NCI-H524 (cell line): ENCODE measurements at places on chromosomes 1 and 21.

DNA sequence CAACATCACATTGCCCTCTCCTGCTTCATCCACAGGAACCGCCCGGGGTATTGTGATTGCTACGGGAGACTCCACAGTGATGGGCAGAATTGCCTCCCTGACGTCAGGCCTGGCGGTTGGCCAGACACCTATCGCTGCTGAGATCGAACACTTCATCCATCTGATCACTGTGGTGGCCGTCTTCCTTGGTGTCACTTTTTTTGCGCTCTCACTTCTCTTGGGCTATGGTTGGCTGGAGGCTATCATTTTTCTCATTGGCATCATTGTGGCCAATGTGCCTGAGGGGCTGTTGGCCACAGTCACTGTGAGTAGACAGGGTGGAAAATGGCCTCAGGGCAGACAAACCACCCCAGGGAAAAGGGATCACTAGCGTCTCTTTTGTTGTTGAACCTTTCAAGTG, 12.7 kb downstream of the ATP1A4 start:
- DNase-seq, result no peak

DNA sequence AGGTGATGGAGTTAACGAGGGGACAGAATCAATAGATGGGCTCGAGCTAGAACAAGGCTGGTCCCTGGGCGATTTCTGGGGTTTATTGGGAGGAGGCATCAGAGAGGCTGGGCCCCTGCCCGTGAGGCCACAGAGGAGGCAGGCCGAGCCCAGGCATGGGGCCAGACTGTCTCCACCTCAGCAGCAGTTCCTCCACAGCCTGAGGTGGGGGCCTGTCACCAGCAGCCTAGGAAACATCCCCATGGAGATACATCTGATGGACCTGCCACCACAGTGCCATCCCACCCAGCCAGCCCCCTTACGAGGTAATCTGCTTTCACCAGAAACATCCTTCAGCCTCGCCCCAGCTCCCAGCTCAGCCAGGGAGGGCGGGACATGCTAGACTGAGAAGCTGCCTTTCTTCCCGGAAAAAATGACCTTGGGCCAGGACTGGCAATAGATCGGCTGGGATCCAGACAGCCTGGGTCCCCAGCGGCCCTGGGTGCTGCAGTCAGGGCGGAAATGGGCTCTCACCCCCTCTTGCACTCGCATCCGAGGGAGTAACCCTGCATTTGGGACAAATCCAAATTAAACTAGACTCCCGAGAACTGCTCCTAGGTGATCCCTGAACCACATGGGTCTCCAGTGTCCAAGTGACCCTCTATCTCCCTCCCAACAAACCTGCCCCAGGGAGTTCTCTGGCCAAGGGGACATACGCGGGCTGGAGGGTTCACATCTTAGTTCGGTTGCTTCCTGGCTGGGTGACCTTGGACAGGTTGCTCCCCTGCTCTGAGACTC, 10.0 kb upstream of the EPHA8 start:
- no peak for DNase-seq

GRCh38 chr1:218613105-218613504, 268.0 kb downstream of the TGFB2 start:
- no peak for DNase-seq

DNA sequence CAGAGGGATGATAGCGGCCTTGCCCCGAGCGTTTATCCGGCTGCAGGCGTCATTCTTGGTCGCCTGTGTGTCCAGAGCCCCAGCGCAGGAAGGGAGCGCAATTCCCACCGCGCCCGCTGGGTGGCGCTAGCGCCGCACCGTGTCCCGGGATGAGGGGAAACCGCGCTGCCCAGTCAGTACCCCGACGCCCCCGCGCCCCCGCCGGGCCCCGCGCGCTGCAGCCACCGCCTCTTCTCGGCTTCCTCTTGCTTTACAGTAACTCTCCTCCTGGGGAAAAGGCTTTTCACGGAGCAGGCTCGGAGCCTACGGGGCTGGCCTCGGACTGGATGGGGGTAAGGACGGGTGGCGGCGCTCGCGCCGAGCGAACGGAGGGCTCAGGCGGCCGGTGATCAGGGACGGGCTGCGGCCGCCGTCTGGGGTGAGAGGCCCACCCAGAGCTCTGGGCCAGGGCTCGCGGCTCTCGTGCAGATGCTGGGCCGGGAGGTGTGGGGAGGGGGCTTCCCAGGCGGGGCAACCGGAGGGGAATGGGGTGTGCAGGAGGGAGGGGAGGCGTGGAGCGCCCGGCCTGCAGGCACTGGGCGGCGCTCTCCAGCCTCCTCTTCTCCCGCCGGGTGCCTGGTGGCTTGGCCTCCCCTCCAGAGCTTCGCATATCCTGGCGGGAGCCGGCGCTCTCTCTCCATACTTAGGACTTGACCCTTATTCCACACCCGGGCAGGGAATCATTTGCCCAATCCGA, 29.8 kb downstream of the TEX35 start:
- DNase-seq, result peak; percentile 58

DNA sequence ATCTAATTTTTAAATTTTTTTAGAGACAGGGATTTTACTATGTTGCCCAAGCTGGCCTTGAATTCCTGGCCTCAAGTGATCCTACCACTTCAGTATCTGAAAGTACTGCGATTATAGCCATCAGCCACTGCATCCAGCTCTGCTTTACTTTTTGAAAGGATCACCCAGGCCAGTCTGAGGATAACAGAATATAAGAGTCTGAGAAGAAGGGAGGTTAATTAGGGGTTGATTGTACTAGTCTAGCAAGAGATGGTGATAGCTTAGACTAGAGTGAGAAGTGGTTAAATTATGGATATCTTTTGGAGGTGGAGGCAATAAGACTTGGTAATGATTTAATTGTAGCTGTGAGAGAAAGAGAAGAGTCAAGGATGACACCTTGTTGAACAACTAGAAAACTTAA, 32.2 kb downstream of the PHACTR4 start:
- no peak for DNase-seq

GRCh38 chr1:16013220-16013907, 4.5 kb downstream of the HSPB7 start:
- no peak for DNase-seq

GRCh38 chr1:114339379-114339778, 171.6 kb downstream of the TRIM33 start:
- DNase-seq, result no peak

DNA sequence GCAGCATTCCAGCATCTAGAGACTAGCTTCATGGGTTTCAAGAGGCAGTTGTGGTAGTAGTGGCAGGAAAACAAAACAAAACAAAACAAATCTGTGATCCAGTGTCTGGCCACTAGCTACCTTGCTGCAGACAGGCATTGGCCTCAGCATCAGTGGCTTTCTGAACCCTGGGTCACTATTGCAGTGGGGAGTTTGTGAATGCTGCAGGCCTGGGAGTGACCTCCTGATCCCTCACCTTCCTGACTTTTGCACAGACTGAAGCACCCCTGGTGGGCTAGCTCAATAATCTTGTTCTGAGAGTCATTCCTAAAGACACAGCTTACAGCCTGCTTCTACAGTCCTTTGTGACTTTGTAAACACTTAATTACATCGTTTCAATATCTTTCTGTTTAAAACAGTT, 24.9 kb upstream of the APCS start:
- DNase-seq, result no peak

- no peak for DNase-seq
Observed at GRCh38 chr1:214966346-214966745, 116.2 kb upstream of the KCNK2 start.

DNA sequence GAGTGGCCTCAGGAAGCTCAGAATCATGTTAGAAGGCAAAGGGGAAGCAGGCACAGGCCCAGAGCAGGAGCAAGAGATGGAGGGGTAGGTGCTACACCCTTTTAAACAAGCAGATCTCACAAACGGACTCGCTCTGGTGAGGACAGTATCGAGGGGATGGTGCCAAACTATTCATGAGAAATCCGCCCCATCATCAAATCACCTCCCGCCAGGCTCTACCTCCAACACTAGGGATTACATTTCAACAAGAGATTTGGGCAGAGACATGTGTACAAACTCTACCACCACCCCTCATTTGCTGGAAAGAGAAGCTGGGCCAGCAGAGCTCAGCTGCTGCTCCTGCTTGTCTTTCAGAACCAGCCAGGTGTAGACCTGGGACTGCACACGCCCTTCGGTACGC, 32.9 kb downstream of the MIS18A start:
- DNase-seq, result no peak

DNA sequence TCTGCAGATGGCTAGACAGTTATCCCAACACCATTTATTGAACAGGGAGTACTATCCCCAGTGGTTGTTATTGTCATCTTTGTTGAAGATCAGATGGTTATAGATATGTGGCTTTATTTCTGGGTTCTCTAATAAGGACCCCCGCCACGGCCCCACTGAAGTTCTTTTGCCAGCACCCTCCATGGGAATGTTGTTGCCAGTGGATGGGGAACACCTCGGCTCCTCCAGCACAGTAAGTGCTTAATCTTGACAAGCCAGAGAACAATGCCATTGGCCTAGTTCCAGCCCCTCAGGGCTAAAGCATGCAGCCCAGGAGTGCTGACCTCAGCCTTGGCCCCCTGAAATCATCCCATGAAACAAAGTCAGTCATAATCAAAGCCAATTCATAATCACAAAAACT, 337.6 kb downstream of the AGBL4 start:
- DNase-seq, result no peak

DNA sequence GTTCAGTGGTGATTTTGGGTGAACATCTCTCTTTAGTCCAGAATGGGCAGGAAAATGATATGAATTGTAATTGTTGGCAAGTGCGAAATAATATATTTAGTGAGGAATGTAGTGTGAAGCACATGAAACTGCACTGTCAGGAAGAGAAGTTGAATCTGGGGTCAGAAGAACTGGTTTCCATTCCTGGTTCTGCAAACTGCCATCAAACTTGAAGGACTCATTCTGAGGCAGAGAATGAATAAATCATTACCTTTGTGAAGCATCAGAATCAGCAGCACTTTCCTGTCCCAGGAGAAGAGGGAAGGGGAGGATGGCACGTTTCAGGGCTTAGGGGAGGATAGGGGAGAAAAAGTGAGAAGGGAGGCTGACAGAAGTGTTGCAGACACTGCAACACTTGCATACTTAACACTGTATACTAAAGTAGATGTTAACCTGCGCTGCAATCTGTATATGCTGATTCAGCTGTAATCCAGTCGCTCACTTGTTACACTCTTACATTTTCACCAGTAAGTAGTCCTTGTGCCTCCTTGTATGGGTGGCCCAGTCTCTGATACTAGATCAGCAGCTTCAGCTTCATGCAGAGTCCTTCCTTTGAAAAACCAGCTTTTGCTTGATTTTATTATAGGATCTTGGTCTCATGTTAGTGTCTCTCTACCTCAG, 10.5 kb upstream of the RPTN start:
- no peak for DNase-seq

GRCh38 chr1:89257041-89257440, 15.6 kb downstream of the GBP5 start:
- no peak for DNase-seq

DNA sequence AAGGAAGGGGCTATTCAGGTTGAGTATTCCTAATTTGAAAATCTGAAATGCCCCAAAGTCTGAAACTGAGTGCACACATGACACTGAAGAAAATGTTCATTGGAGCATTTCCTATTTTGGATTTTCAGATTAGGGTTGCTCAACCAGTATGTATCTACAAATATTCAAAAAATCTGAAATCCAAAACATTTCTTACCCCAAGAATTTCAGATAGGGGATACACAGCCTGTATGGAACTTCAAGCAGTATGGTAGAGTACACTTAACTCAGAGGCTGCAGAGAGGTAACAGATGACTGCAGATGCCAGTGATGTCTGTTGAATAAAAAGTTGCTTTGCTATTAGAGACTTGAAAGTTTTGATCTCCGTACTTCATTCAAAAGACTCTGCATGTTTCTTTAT, 19.0 kb downstream of the YTHDF2 start:
- no peak for DNase-seq

DNA sequence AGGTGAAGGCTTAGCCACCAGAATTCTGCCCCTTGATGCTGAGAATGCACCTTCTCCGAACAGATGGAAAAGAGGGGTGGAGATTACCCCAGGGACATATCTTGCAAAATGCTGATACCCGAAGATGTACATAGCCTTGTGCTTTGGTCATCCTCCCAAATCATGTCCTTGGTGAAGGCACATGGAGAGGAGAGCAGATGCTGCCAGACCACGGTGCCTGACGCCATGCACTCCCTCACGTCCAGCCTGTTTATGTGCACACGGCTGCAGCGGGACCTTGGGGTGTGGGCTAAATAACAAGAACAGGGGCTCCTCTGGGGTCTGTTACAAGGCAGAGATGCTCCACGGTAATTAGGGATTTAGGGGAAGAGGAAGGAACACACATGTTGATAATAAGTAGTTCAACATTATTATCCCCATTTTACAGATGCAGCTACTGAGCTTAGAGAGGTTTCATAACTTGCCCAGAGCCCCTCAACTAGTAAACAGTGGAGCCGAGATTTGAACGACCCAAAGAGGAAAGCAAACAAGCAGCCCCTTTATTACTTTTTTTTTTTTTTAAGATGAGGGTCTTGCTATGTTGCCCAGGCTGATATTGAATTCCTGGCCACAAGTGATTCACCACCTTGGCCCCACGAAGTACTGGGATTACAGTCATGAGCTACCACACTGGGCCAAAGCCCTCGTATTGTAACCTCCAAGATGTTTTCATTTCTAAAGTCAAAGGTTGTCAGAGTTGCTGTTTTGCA, 12.9 kb downstream of the EPHX1 start:
- DNase-seq, result peak; percentile 20

GRCh38 chr1:166950156-166950555, 25.2 kb downstream of the ILDR2 start:
- DNase-seq, result peak; percentile 40
